ENCODE measurements at places on chromosomes 4 and X.

GRCh38 chr4:149409555-149409962 lies 406.1 kb downstream of the IQCM start:
- no peak for ATAC-seq

DNA sequence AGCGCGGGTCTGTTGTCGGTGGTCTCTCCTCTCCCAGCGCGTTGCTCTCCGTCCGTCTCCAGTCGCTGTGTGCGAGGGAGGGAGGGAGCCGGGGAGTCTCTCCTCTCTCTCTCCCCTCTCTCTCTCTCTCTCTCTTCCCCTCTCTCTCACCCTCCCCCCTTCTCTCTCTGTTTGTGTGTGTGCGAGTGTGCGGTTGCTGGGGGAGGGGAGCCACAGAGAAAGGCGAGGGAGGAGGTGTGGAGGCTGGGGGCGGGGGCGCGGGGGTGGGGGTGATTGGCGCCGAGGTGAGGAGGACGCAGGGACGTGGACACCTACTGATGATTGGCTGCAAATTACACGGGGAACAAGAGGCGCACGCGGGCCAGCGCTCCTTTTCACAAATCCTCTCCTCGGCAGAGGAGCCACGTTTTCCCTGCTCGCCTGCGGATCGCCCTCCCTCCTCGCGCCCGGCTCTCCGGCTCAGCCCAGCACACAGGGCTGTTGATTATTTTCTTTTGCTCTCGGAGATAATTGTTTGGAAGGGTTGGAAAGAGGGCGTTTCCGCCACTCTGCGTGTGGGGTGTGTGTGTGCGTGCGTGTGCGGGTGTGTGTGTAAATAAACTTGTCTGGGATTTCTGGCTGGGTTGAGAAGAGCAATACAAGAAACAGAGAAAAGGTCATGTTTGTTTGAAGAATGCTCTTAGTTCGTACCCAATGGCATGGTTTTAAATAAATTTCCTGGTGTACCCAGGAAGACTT lies at the start of gene CXXC4:
CXXC4 (minus strand) TSS at position 73 of the 738 bp plus-strand sequence. CDS start 3,092 bp downstream, outside the sequence.
- no peak for ATAC-seq

DNA sequence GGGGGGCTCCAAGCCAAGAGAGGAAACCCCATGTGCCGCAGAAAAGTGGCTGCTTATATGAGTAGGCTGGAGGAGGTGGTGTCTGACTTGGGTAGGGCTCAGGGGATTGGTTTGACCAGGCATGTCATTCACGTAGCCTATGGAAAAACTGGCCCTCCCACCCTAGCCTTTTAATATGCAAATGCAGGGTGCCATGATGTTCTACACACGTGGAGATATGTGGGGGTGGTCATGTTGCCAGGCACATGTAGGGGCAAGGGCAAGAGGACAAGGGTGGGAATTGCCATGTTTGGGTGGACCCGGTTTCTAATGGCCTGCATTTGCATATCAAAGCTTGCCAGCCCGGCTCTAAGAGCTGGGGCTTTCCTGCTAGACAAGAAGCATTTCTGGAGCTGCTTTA lies 86.9 kb upstream of the SHISA3 start:
- ATAC-seq: no peak

- no peak for ATAC-seq
Measured at GRCh38 chrX:131441033-131441432, 102.8 kb upstream of the OR13H1 start.

DNA sequence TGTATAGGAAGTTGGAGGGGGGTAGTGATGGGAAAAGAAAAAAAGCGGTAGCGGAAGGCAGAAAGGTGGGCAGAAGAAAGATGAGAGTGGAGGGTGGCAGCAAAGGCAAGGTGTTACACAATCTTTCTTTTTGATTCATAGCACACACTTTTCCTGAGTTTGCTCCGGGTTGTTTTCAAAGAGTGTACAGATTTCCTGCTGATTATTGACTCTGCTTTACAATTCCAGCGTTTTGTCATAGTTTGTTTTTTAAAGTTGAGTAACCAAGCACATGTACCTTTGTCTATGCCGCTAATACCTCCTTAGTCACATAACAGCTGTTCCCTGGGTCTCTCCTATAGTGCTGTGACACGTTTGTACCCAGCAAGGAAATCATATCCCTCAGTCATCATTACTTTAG lies 50.3 kb downstream of the AGA start:
- no peak for ATAC-seq

DNA sequence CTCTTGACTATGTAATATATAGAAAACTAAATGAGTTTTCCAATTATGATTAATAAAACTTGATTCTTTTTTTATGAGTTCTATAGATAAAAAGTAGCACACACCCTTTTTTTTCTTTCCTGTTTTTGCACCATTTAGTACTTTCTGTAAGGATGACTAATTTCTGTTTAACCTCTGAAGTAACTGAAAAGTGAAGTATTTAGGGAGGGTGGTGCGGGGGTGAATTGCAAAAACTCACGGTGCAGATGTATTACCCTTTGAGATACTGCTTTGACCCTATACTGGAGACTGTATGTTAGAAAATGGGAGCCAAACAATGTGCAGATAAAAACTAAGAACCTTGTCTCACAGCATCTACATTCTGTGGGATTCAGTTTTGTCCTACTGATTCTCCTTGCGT lies 471.6 kb downstream of the DTHD1 start:
- no peak for ATAC-seq

GRCh38 chr4:182400081-182400480 lies 156.9 kb downstream of the TENM3 start:
- no peak for ATAC-seq

GRCh38 chrX:47243351-47243750 lies 10.5 kb downstream of the USP11 start:
- no peak for ATAC-seq

GRCh38 chrX:101206471-101206870 lies 13.1 kb upstream of the DRP2 start:
- ATAC-seq: no peak

- ATAC-seq: peak; percentile 79
Measured at GRCh38 chr4:82798168-82799005, at the start of gene SCD5. TSS of gene SCD5 (minus strand) at chr4:82798796. CDS start at chr4:82798537, 259 bp downstream.

- no peak for ATAC-seq
Measured at GRCh38 chr4:41752081-41752836, 3.7 kb upstream of the PHOX2B start.

DNA sequence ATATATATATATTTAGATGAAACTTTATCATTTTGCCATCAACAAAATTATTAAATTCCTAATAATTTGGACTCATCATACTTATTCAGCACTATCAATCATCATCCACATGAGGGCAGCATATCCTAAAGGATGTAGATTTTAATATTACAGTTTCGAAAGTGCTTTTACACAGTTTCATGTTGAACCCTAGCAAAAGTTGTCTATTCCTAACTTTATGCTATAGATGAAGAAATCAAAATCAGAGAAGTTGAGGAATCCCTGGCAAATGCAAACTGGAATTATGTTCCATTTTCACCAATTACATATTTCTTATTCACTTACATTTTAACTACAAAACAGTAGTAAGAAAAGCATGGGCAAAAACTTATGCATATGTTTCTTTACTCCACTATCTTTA lies 36.6 kb upstream of the UGT2A1 start:
- no peak for ATAC-seq

GRCh38 chr4:1809754-1810502 lies 16.8 kb downstream of the FGFR3 start:
- peak; percentile 72 for ATAC-seq
